ENCODE measurements at places on chromosomes 11 and 22. TPM values are rescaled to one million over a fixed set of nuclear protein-coding genes. Genes with fewer than 3 reads are reported as not detected.

Gene MRGPRE
- not detected for total RNA-seq

Gene TMA7B
- 0.57 TPM for total RNA-seq

Gene DDI1
- not detected for total RNA-seq

Gene BDNF
- 1.4 TPM for total RNA-seq

Gene NELL1
- 0.31 TPM for total RNA-seq

Gene AQP11
- total RNA-seq = 0.74 TPM

Gene MS4A7
- total RNA-seq = 27.7 TPM

Gene CDC42BPG
- total RNA-seq = 11.2 TPM

Gene CARD16
- total RNA-seq = 43.0 TPM

Gene HSPB2
- total RNA-seq = 4.8 TPM

Gene TKFC
- 69.2 TPM for total RNA-seq

Gene SCGB1C1
- total RNA-seq = not detected

Gene SELENOM
- 156 TPM for total RNA-seq

Gene MYBPC3
- total RNA-seq = 1.1 TPM

Gene SAA1
- 44.4 TPM for total RNA-seq

Gene CNTN5
- total RNA-seq = 0.63 TPM
